Foreskin fibroblast (primary cell): ENCODE measurements at places on chromosomes 12 and 14.

DNA sequence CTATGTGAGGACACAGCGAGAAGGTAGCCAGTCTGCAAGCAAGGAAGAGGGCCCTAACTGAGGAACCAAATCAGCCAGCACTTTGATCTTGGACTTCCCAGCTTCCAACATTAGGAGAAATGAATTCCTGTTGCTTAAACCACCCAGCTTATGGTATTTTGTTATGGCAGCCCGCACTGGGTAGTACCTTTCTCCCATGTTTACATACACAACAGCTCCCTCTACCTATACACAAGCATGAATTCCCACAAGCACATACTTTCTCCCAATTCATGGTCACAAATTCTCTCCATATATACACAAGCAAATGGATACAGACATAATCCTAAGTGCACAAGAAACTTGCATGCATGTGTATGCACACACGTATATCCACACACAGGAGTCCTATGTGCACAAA, 7.4 kb downstream of the ITGB7 start:
- DNase-seq = no peak

DNA sequence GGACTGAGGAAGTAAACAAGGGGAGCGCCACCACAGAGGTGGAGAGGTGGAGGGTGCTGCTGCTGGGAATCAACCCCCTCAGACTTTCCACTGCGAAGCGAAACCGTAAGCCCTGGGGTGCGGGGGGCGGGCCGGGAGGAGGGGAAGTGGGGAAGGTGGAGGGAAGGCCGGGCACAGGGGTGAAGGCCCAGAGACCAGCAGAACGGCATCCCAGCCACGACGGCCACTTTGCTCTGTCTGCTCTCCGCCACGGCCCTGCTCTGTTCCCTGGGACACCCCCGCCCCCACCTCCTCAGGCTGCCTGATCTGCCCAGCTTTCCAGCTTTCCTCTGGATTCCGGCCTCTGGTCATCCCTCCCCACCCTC, at the start of gene LAG3:
LAG3 (plus strand) TSS at position 190 of the 365 bp plus-strand sequence. CDS start 333 bp downstream, outside the sequence.
- DNase-seq = no peak

DNA sequence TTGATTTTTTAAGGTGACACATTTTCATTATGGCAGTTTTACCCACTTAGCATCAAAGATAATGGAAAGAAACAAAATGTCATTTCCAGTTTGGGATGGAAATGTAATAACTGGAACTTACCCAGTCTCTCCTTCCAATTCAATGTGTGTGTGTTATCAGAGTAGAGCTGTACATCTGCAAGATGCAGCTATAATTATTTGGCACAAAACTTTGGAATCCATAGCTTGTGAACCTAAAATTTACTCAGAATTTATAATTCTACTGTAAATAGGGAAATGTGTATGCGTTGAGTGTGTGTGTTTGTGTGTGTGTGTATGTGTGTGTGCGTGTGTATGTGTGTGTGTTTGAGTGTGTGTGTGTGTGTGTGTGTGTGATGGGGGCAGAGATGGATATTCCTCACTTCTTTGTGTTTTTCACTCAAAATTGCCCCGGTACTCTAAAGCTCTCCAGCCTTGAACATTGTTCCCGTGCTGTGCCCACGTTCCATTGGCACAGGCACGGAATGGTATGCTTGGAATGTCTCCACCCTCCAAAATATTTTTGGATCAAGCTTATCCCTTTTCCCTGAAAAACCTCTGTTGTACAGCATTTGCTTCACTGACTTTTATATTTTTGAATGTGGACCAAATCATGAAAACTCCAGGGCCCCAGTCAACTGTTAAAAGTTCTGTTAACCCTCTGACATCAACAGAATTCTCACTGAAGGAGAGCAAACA, 150.2 kb upstream of the BMP4 start:
- peak; percentile 45 for DNase-seq

DNA sequence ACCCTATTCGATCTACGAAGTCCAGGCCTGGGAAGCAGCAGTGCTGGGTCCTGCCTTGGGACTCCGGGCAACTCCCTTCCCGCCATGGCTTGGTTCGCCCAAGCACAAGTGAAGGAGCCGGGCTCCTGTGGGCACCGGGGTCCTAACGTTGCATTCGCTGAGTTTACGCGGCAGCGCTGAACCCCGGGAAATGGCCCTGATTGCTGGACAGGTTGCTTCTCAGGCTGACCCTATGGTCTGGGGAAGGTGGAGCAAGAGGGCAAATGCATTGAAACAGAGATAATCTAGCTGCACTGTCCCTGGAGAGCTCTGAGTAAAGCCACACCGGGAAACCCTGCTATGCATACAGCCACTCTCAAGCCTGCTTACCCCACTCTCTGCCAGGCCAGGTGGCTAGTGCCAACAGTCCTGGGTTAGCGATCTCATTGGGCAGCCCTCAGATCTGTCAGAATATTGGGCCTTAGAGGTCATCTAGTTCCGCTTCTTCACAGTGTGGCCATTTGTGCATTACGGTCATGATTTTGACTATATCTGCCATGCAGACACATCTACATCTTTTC, 11.3 kb downstream of the SYNE3 start:
- DNase-seq = no peak

DNA sequence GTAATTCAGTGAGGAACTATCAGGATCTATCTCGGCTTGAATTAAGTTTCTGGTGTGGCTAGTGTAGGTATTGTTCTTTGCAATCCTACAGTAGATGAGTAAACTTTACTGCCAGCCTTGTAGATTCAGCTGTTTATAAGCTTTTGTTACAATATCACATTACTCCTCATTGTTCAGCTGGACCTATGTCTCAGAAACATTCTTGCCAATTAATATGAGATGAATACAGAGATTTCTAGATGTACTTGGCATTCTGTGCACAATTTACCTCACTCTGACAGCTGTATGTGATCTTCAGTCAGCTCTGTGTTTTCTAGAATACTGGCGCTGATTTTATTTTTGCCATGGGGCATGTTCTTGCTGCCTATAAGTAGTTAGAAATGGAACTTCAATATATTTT, 55.7 kb downstream of the METTL25 start:
- DNase-seq = no peak

DNA sequence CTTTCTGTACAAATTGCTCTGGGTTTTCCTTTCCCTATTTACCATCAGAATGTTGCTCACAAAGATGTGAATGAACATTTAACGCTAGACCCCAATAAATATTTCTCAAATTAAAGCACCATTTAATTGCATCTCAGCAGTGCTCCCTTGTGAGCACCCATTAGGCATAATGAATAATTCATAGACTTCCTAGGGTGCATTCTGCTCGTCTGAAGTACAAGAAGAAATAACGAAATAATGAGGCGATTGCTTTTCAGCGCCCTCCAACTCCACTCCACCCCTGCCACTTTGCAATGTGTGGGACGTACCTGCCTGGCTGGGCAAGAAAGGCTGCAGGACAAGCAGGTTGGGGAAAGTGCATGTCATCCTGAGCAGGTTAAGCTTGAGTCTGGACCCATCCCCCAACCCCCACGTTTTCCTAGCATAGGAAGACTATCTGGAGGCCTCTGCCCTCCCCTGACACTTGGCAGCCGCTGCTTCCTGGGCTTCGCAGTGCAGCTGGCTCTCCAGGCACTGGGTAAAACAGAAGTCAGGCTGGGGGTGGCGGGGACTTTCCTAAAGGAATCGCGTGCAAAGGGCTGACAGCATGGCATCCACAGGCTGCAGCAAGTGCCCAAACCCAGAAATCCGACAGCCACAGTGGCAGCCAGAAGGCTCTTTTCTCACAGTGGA, 253.7 kb downstream of the DUSP6 start:
- DNase-seq = peak; percentile 36

DNA sequence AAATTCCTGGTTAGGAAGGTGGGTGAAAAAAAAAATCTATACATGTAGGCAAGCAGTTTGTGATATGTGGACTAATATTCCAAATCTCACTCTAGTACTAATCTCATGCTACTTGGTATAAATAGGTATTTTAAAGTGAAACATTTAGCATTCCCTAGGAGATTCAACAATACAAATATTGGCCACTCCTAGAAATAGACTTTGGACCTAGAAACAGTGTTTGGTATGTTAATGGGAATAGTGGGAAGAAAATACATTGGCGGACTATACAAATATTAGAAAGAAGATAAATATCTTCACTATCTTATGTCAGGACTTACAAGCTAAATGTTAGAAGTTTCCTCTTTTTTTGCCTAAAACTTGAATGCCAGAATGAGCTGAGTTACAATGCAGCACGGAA, 28.2 kb downstream of the HIGD1C start:
- no peak for DNase-seq

GRCh38 chr12:14774906-14775635, 28.2 kb downstream of the WBP11 start:
- peak; percentile 81 for DNase-seq

DNA sequence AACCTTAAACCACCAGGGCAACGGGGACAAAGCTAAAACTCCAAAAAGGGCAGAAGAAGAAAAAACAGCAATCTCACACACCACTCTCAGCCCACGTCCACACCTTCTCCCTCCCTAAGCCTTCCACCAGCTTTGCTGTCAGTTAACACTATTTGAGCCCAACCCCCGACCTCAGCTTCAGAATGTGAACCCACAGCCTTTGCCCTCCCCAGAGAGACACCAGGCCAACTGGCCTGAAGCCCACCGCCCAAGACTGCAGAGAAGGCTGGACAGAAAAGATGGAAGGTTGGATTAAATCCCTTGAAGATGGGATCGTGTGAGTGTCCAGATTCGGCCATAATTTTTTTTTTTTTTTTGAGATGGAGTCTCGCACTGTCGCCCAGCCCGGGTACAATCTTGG, 22.4 kb downstream of the IRF2BPL start:
- no peak for DNase-seq

GRCh38 chr14:50719911-50720759, 52.0 kb upstream of the SAV1 start:
- DNase-seq = no peak

DNA sequence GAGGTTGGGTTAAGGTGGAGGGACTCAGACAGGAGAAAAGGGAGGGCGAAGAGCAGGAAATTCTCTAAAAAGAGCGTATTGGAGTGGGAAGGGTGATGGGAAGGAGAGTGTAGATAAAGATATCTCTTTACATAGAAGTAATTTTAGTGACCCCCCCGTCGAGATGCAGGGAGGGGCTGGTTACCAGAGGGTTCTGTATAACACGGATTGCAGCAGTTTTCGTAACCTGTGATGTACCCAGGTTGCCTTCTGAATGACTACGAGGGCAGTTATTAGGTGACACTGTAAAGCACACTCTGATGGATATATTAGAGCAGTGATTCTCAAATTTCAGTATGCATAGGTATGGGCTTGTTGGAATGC, 443 bp downstream of the DNAL1 start:
- DNase-seq = no peak

- no peak for DNase-seq
Measured at GRCh38 chr12:115722181-115722580, 555.3 kb downstream of the MED13L start.

GRCh38 chr12:120156315-120157259, 37.9 kb downstream of the GCN1 start:
- no peak for DNase-seq

- no peak for DNase-seq
Measured at GRCh38 chr12:45125997-45126396, 75.1 kb upstream of the DBX2 start.
